ENCODE measurements at places on chromosomes 4 and X.

DNA sequence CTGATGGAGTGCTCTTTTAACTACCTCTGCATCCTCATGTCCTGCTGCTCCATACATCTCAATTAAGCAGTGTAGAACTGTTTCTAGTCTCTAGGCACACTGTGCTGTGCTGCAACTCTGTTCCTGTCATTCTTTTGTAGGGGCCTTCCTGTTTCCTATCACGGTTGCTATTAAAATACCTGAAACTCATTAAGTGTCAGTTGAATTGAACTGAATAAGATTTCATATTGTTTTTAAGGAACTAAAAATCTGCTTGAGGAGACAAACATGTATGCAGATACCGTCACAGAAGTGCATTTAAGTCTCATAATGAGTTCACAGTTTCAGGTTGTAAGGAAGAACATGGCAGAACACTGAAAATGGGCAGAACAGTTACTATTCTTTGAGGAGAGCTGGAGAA is 170.1 kb downstream of the LARP7 start:
- no peak for DNase-seq
- H3K36me3 ChIP-seq, result no peaks in the 10 kb centered on the region
- no peaks in the 10 kb centered on the region for H3K27me3 ChIP-seq
- no peaks in the 10 kb centered on the region for H3K4me1 ChIP-seq
- no peak overlapping the region for H3K4me3 ChIP-seq

DNA sequence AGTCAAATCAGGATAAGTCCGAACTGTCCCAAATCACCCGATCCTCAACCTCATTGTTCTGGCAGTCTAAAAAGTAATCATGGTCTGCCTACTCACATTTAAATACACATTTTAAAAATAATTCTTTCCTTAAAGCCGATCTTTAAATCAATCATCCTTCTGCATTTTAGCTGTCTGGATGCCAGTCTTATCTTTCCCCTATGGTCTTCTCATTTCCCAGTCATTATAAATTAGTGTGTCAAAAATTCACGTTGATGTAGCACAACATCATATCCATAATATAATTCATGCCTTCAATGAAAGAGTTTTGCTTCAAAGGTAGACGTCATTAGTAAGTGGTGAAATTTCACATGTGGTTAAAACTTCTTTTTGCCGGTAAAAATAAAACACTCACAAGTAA is 108.1 kb upstream of the FRG1 start:
- H3K36me3 ChIP-seq, result no peaks in the 10 kb centered on the region
- DNase-seq, result no peak
- no peak overlapping the region for H3K4me3 ChIP-seq
- H3K4me1 ChIP-seq, result no peaks in the 10 kb centered on the region

DNA sequence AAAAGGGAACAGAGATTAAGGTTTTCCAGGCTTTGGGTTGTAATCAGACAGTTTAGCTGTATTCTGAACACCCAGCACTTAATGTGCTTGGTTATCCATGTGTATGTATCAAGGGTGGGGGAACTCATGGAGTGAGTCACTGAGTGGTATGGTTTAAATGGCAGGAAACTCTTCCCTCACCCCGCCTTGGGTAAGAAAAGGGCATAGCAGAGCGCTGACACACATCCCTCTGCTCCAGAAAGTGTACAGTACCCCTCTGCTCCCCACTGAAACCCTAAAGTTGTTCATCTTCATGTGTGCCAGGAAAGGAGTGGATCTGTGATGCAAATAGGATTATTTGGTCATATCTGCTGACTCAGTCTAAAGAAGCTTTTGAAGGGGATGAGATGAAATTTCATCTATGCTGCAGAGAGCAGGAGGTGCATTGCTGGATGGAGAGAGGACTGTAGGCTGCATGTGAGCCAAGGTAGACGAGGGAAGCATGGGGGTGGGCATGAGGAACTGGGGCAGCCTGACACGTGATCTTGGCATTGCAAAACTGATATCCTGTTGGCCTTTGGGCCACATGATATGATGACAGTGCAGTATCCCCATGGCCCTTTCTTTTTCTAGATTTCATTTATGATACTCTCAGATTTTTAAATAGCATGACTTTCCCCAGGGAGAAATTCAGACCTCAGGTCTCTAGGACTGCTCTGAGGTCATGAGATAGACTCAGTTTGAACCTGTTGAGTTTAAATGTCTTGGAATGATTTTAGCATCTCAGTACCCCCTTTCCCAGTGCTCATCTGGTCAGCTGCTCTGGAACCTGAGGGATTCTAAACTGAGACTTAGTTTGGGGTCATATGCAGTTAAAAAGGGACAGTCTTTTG is 84.8 kb downstream of the TMEM164 start:
- no peaks in the 10 kb centered on the region for H3K4me1 ChIP-seq
- no peak overlapping the region for H3K4me3 ChIP-seq
- no peaks in the 10 kb centered on the region for H3K27me3 ChIP-seq
- no peak for DNase-seq
- no peak overlapping the region for H3K27ac ChIP-seq

DNA sequence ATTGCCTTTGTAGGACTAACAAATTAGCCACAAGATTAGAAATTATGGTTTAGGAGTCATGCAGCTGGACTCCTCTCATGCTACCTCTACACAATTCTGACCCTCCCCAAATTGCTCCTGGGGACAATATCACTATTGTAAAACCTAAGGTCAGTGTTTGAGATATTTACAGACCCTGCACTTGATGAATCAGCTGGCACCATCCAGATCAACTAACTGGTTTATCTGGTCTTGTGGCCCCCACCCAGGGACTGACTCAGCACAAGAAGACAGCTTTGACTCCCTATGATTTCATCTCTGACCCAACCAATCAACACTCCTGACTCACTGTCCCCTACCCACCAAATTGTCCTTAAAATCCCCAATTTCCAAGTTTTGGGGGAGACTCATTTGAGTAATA is 192.4 kb downstream of the STPG2 start:
- DNase-seq, result no peak
- no peaks in the 10 kb centered on the region for H3K36me3 ChIP-seq
- no peak overlapping the region for H3K4me3 ChIP-seq

GRCh38 chr4:113636877-113637276 is 124.7 kb downstream of the CAMK2D start:
- H3K4me1 ChIP-seq, result peaks cover 6% of the 10 kb centered on the region
- H3K4me3 ChIP-seq, result no peak overlapping the region
- no peaks in the 10 kb centered on the region for H3K27me3 ChIP-seq
- no peak overlapping the region for H3K27ac ChIP-seq
- H3K36me3 ChIP-seq, result no peaks in the 10 kb centered on the region

DNA sequence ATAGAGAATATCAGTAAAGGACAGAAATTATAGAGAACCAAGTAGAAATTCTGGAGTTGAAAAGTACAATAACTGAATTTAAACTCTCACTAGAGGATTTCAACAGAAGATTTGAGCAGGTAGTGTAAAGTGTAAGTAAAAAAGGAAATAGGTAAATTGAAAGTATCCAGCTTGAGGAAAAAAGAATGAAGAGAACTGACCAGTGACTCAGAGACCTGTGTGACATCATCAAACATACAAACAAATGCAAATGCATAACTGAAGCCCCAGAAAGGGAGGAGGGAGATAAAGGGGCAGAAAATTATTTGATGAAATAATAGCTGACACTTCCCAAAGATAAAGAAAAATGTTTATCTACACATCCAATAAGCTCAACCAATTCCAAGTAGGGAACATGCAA is 8.3 kb upstream of the SPON2 start:
- no peak overlapping the region for H3K27ac ChIP-seq
- no peak overlapping the region for H3K4me3 ChIP-seq
- no peak for DNase-seq

All from liver (tissue), 10 donors.